Motor neuron (in vitro differentiated cells): ENCODE measurements at places on chromosomes 3 and 15.

GRCh38 chr3:1275495-1275894, 182.7 kb downstream of the CNTN6 start:
- ATAC-seq, result no peak

DNA sequence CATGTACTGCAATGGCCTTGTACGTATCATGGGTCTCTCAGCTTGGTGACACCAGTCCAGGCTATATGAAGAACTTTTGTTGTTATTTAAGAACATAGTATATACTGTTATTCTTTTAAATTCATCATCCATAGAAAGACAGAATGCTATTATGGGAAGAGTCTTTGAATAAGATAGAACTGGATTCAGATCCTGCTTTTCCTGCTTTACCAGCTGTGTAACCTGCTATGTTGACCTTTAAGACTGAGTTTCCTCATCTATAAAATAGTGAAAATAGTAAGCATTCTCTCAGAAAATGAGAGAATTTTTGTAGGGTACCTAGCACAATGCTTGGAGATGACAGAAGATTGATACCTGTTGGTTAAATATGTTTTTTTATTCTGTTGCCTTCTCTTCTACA, 204.1 kb upstream of the TBL1XR1 start:
- no peak for ATAC-seq

DNA sequence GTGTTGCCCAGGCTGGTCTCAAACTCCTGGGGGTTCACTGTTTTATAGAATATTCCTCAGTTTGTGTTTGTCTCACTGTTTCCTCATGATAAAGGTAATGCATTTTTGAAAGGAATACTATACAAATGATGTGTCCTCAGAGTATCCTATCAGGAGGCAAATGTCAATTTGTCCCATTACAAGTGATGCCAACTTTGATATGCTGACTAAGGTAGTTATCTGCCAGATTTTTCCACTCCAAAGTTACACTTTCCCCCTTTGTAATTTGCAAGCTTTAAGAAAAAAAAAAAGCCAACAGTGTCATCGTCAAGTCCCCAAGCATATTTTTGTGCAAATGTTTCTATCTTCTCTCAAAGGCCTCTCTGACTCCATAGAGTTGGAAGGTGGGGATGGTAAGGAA, 9.0 kb downstream of the EIF5A2 start:
- no peak for ATAC-seq

GRCh38 chr15:89654847-89655805, at the start of gene KIF7:
TSS of gene KIF7 (minus strand) at chr15:89655467. CDS start at chr15:89652930, 2,537 bp downstream.
- ATAC-seq, result peak; percentile 92

- no peak for ATAC-seq
These were observed 25.4 kb upstream of the IL16 start for GRCh38 chr15:81171286-81171685.

DNA sequence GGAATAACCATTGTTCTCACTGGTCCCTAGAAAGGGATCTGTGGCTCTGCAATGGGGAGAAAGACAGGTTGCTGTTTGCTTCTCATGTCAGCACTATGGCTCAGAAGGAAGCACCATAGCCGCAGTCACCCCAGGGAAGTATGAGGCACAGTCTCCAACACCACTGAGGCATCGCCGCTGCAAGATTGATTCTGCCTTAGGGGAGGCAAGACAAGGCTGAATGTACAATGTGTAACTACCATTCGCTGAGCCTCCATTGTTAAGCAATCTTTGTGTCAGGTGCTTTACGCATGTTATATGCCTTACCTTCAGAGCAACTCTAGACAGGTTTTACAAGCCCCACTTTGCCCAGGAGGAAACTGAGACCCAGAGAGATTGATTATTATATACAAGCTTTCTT, 100.7 kb upstream of the KCNMB2 start:
- no peak for ATAC-seq
